ENCODE measurements at places on chromosomes 3 and 15.

GRCh38 chr3:145639875-145640274 is 521.1 kb downstream of the PLOD2 start:
- peak; percentile 21 for DNase-seq

DNA sequence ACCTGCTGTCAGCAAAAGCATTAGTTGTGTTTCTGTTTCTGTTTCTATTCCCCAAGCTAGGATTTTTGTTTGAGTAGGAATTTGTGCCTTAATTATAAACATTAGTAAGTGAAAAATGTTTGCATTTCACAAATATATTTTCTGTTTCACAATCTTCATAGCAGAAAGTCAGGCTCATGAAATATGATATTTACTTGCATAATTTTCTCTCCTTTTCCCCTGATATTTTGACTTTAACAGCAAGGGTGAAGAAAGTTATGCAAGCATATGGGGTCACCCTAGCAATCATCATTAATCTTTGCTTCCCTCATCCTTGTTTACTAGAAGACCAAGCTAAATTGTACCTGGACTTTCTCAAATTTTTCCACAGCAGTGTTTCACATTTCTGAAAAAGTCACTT is 140.3 kb upstream of the SEMA6D start:
- DNase-seq: no peak

DNA sequence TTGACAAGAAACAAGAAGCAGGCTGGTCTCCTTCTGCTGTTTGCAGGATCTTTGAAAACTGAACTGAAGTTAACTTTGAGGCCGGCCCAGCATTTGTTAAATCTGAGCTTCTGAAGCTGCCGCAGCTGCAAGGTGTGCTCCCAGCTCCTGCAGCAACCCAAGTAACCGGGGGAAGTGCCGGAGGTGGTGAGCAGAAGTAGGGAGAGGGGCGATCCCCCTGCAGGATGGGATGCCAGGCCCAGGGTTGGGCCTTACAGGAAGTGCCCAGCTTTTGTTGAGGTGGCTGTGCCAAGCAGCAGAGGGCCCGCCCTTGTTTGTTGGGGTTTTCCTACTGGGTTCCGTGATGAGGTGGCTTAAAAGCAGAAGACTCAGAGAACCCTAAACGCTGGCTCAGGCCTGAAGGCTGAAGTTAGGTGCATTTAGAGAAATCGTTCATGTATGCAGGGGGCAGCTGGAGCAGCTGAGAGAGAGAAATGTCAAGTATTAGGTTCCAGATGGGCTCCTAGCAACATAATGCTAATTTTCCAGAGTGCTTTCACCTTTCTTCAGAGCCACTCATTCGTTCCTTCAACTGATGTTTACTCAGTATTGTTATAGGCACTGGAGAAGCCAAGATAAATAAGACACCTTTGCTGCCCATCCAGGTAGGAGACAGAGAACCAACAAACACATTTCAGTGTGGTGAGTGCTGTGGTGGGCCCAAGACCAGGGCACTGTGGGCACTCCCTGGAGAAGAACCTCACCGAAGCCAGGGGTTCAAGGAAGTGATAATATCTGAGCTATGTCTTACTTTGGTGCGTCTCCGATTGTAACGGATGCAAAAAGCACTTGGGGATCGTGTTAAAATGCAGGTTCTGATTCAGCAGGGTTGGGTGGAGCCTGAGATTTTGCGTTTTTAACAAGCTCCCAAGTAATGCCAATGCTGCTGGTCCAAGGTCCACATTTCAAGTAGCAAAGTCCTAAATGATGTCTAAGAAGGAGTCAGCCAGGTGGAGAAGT is 42.2 kb upstream of the PLCL2 start:
- peak; percentile 26 for DNase-seq

- no peak for DNase-seq
Observed at GRCh38 chr3:124168271-124168670, 176.3 kb upstream of the ROPN1 start.

DNA sequence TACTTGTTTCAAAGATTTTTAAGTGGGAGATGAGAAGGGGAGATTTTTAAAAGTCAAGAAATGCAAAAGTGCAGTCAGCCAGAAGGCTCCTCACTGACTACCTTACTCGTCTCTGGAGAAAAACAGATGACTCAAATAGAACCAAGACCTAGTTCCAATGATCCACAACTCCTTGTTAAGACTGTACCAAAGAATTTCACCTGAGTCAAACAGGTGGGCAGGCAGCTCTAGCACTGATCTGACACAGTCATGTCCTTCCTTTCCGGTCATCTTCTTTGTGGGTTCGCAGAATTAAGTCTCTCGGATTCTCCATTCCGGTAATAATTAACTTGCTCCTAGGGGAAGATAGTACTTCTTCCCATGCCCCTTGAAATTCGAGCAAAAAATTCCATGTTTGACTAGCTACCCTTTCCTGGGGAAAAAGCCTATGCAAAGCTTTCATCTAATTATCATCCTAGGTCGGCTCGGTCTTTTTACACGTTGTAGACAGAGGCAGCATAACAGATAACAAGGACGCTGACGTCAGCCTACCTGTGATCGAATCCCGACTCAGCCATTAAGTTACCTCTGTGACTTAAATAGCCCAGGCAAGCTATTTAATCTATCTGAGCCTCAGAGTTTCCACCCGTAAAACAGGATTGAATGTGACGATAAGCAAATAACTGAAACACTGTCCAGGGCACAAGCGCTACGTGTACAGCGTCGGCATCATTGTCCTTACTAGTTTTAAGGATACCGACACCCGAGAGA is 758 bp downstream of the SELENOK start:
- no peak for DNase-seq

DNA sequence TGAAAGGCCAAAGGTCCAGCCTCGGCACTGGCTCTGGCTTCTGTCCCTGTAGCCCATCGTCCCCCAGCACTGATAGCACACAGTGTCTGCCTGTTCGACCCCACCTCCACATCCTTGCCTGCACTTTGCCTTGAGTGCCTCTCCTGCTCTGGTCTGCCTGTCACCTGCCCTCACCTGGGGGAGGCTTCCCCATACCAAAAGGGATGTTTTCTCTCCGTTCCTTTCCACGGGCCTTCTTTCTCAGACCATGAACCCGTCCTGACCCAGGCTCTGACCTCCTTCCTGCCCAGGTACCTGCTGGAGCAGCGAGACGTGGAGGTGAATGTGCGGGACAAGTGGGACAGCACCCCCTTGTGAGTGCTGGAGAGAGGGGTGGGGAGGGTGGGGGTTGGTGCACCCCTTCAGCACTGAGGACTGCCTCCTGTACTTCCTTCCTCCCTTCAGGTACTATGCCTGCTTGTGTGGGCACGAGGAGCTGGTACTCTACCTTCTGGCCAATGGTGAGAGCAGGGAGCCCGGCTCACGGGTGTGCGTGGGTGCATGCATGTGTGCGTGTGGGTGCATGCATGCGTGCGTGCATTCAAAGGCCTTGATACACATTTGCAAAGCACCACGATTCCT is 1.5 kb downstream of the ABTB1 start:
- DNase-seq: no peak

DNA sequence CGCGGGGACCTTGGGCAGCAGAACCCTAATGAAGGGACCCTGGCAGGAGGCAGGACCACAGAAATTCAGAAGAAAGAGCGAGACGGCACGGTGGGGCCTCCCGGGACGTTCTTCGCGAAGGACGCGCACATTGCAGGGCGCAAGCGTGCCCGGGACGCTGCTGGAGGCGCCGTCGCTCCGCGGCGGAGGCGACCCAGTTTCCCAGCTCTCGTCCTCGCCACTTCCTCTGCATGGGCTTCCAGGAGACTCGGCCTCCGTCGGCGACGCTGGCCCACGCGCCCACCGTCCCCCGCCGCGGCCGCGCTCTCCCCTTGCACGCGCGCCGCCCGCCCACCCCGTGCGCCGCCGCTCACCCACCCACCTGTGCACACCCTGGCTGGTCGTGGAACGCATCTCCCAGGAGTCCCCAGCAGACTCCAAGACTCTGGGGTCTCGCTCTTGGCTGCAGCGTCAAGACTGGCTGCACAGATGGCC is 31.8 kb upstream of the SMAD3 start:
- DNase-seq: no peak

DNA sequence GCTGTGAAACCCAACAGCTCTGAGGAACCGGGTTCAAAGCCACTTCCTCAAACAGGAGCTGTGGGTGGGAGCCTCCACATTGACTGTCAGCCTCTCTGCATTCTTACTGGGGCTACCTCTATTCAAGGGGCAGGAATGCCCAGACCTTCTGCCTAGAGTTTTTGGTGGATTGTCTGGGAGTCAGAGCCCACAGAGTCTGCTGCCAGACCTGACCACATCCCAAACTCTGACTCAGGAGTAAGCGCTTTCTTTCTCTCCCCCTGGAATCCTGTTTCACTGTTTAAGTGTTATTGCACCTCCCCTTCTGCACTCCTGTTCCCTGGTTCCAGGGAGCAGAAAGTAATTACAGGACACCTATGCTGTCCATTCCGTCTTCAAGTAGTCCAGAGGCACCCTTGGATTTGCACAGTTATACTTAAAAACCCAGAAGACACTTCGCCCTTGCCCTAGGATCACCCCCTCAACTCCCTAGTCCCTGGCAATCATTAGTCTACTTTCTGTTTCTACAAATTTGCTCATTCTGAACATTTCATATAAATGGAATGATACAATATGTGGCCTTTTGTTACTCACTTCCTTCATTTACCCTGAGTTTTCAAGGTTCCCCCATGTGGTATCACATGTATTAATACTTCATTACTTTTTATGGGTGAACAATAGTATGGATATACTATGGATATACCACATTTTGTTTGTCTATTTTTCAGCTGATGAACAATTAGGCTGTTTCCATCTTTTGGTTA is 37.9 kb upstream of the TJP1 start:
- no peak for DNase-seq

DNA sequence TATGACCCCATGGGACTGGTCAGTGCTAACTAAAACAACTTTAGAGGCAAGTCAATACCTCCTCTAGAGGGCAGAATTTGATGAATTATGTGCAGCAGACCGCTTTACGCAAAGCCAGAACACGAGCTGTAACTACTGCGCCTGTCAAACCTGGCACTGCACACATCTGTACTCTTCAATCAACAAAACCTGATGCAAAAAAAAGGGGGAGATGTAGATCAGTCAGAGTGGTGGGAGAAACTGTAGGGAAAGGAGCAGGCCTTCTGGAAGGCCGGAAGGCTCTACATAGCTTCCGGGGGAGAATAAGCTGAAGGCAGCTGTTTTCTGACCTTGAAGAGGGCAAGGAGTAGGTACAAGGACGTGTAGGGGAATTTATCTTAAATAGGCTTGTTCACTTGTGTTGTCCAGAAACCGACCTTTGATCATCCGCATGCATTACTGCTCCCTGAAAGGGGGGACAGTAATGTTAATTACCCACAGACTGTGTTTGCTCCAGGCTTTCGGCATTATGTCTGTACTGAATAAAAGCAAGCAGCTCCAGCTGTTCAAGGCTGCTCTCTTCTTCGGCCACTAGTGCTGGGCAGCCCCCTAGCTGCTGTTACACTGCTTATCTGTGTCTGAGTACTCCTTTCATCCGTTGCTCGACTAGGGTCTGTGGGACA is 41.0 kb downstream of the GPR160 start:
- DNase-seq: peak; percentile 12

GRCh38 chr3:197833930-197834715 is 43.1 kb downstream of the LRCH3 start:
- DNase-seq: no peak

- no peak for DNase-seq
Observed at GRCh38 chr3:69710153-69710977, 28.9 kb upstream of the MITF start.

DNA sequence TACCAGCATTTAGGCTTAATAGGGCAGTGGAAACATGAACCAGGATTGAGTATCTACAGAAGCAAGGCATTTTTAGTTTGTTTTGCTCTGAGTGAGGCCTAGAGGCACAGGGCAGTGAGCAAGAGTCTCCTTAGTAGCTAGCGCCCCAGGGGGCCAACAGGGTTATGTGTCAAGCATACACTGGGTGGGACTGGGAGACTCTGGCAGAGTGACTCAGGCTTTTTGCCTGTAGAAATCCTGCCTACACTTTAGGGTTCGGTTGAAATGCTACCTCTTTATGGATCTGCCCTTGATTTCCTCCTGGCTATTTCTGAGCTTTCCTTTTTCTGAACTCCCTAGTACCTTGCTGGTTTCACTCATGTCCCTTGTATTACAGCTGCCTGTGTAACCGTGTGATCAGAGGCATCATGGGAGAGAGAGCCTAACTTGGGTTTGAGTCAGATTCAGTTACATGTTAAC is 72.2 kb downstream of the TOP2B start:
- DNase-seq: peak; percentile 31

GRCh38 chr3:21017115-21017852 is 733.7 kb downstream of the ZNF385D start:
- no peak for DNase-seq

DNA sequence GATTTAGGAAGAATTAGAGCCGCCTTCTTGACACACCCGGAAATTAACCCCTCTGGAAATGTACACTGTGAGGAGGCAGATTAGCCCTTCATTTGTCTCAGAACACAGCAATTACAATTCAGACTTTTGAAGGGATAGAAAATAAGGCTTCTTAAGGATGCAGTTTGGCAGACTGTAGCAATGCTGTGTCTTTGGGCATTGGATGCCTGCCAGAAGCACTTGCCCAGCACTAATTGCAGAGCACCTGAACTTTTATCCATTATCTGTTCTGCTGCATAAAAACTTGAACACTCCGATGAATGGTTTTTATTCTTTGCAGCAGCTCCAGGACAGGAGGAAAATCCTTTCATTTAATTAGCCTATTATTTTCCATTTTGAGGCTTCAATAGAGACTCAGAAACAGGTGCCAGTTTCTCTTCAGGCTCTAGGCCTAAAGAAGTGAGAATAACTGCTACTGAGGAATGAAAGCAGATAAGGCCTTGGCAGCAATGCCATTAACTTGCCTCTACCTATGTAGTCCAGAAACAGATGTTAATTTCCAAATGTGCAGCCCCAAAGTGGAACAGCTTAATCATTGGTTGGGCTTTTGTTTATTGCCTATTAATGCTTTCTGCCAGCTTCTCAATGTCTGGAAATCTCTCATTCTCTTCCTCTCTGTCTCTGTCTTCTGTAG is 418.5 kb downstream of the NSUN3 start:
- DNase-seq: no peak

- DNase-seq: no peak
Observed at GRCh38 chr15:33104212-33104611, 90.3 kb downstream of the FMN1 start.

GRCh38 chr3:46395766-46396530 is 10.9 kb downstream of the CCR5AS start:
- DNase-seq: no peak

GRCh38 chr3:29919571-29919970 is 638.7 kb downstream of the RBMS3 start:
- no peak for DNase-seq
